Spleen (tissue), 13 donors: ENCODE measurements at places on chromosomes 3 and 15. TPM values are rescaled to one million over a fixed set of nuclear protein-coding genes. Genes with fewer than 3 reads are reported as not detected.

- peaks cover 28% of the 10 kb centered on the region for H3K4me1 ChIP-seq
- DNase-seq, result no peak
- peak overlapping the region; percentile 89 for H3K27ac ChIP-seq
- H3K4me3 ChIP-seq, result no peak overlapping the region
Measured at GRCh38 chr15:72227720-72228119, 3.3 kb downstream of the PKM start.

DNA sequence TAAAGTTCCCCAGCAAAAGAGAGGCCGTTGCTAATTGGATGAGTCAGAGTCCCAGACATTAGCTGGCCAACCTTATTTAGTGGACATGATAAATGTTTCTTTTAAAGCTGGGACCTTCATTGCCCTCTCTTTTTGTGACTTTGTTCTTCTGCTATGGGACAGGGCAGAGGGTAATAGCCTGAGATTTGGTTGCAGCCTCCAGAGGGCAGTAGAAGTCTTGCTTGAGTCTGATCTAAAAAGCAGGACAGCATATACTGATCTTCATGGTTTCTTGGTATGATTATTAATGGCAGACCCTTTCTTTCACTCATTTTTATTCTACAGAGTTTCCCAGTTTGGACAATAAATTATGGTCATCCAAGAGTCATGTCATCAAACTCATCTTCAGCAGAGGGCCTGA is 25.1 kb upstream of the ZKSCAN7 start:
- no peak overlapping the region for H3K4me3 ChIP-seq
- no peak for DNase-seq
- no peaks in the 10 kb centered on the region for H3K4me1 ChIP-seq
- H3K27me3 ChIP-seq, result peaks cover 4% of the 10 kb centered on the region
- no peaks in the 10 kb centered on the region for H3K36me3 ChIP-seq

- H3K4me3 ChIP-seq, result no peak overlapping the region
- no peaks in the 10 kb centered on the region for H3K27me3 ChIP-seq
- no peak for DNase-seq
Measured at GRCh38 chr3:29747991-29748390, 467.1 kb downstream of the RBMS3 start.

GRCh38 chr3:88509582-88509981 is 359.8 kb downstream of the C3orf38 start:
- no peaks in the 10 kb centered on the region for H3K4me1 ChIP-seq
- H3K27ac ChIP-seq, result no peak overlapping the region
- no peaks in the 10 kb centered on the region for H3K36me3 ChIP-seq

GRCh38 chr3:156803952-156804741 is 22.0 kb upstream of the LEKR1 start:
- no peaks in the 10 kb centered on the region for H3K4me1 ChIP-seq
- no peaks in the 10 kb centered on the region for H3K27me3 ChIP-seq
- no peak for DNase-seq
- no peak overlapping the region for H3K27ac ChIP-seq
- H3K4me3 ChIP-seq, result no peak overlapping the region

DNA sequence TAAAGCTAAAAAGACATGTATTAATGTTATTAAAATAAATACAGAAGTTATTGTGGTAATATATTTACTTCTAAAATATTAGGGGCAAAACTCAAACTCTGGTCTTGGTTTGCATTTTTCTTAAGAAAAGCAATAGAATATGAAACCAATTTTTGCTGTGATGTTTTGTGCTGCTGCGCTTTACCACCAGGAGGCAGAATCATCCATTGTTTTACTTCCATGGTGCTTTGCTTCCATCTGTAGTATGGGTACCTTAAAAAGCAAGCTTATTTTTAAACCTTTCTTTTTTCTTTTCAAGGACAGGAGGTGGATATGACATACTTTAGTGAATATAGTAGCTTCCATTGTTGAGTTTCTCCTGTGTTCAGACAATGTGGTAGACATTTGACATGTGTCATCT is 46.6 kb upstream of the MRPL3 start:
- H3K4me3 ChIP-seq, result no peak overlapping the region
- H3K27ac ChIP-seq, result no peak overlapping the region
- DNase-seq, result no peak

DNA sequence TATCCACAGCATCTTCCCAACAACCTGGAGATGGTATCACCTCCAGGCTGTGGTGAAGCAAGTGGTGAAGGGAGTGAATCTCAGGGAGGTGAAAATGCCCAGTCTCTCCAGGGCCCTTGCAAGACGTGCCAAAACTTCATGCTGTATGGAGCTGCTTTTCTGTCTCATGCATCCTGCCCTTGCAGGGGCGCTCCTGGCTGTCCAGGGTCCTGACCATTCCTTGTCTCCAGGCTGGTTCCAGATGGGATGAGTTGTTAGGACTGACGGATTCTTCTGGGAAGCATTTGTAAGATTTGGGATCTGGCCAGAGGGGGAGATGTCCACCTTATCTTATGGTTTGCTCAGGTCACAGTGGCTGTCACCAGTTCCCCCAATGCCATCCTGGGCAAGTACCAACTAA is 15.8 kb downstream of the TGM4 start:
- no peaks in the 10 kb centered on the region for H3K4me1 ChIP-seq
- H3K27me3 ChIP-seq, result no peaks in the 10 kb centered on the region
- no peak for DNase-seq
- H3K36me3 ChIP-seq, result no peaks in the 10 kb centered on the region
- no peak overlapping the region for H3K27ac ChIP-seq

DNA sequence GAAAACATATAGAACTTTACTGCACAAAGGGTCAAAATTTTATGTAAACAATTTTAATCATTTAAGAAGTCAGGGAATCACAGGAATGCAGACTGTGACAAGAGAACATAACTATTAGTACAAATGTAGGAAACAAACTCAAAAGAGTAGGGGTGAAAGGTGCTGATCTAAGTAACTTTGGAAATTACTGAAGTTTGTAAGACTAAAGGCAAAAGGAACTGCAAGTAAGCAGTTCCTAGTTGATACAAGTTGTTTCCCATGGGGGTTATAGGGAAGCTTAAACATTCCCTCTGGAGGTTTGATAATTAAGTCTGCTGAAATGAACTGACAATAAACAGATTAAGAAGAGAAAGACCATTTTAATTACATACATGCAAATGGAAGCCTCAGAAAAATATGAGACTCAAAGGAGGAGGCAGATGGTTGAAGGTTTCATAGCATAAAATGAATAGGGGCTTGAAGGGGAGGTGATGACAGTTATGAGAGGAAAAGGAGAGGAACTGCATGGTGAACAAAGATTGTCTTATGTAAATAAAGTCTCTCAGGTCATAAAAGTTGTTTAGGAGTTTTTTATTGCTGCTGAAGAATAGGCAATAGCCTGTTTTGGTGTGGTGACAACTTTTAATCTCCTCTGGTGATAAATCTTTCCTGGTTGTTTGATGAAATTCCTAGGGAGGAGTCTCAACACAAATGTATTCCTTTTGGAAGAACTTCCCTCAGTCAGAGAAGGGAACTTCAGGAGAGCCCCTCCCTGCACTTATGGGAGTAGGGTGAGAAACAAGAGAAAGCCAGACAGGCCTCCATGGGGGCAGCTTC is 17.1 kb downstream of the SETMAR start:
- H3K27me3 ChIP-seq, result no peaks in the 10 kb centered on the region
- DNase-seq, result no peak
- H3K4me3 ChIP-seq, result no peak overlapping the region

- no peaks in the 10 kb centered on the region for H3K4me1 ChIP-seq
- H3K27ac ChIP-seq, result no peak overlapping the region
- DNase-seq, result no peak
Measured at GRCh38 chr15:53233801-53234200, 443.7 kb upstream of the ONECUT1 start.

- H3K36me3 ChIP-seq, result no peaks in the 10 kb centered on the region
- no peak overlapping the region for H3K4me3 ChIP-seq
- no peak for DNase-seq
- no peak overlapping the region for H3K27ac ChIP-seq
- no peaks in the 10 kb centered on the region for H3K27me3 ChIP-seq
- H3K4me1 ChIP-seq, result no peaks in the 10 kb centered on the region
Measured at GRCh38 chr3:139456386-139456785, 19.9 kb downstream of the RBP2 start.

DNA sequence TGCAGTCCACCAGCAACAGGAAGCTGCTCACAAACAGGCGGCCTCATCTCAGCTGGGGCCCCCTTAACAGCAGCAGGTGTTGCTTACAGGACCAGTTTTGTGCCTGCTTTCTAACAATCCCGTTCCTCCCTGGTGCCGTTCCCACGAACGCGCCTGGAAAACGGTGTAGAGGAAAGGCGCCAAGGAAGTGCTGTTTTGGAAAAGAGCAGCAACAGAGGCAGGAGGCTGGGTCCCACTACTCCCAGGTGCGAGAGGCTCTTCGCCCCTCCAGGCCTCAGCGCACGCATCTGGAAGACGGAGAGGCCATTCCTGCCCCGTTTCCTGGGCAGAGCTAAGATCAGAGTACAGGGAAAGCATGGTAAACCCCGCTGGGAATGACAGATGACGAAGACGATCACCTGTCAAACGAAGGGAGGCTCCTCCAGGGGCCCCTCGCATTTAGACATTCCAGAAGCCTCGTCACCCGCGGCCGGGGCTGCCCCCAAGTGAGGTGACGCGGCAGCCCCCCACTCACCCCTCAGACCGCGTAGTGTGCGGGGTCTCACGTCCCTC is 603 bp downstream of the SCAPER start:
- DNase-seq, result no peak
- no peaks in the 10 kb centered on the region for H3K36me3 ChIP-seq
- no peaks in the 10 kb centered on the region for H3K27me3 ChIP-seq
- H3K4me3 ChIP-seq, result peak overlapping the region; percentile 81
- peaks cover 45% of the 10 kb centered on the region for H3K4me1 ChIP-seq

DNA sequence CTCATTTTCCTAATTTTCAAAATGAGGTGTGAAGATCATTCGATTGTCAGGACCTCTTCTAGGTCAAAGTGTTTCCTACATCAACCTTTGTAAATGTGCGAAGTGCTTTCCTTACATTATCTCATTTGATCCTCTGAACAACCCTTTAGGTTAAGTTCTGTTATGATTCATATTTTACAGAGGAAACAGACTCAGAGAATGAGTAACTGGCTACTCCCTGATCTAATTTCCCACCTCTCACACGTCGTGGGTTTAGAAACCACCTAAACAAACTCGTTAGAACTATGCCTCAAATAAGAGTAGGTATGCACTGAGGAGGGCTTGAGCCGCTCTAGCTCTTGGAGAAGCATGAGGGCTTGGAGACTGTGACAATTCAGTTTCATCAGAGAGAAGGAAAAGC is 148.6 kb downstream of the CD47 start:
- H3K27me3 ChIP-seq, result no peaks in the 10 kb centered on the region
- H3K36me3 ChIP-seq, result no peaks in the 10 kb centered on the region
- no peaks in the 10 kb centered on the region for H3K4me1 ChIP-seq
- DNase-seq, result no peak

DNA sequence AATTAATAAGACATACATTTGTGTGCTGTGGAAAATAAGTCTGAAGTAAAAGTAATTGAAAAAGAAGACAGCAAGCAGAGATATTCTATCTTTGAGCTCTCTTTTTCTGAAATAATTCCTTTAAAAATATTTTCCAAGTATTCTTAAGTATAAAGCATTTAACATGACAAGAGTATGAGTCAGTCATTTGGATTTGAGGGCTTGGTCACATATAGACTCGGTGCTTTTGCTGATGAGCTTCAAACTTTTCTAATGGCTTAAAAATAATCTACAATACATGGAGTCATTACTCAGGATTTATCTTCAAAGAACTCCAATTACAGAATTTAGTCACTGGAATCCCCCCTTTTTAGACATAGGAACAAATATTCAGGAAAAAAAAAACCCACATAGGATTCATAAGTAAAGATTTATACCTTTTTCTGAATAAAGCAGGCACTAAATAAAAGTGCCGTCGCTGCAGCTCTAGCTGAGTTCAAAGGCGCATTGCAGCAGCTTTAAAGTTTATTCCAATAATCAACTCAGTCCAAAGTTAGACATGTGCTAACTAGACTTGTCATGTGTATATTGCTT is 147.5 kb downstream of the CTNNB1 start:
- no peak overlapping the region for H3K27ac ChIP-seq
- H3K4me3 ChIP-seq, result no peak overlapping the region
- H3K36me3 ChIP-seq, result no peaks in the 10 kb centered on the region

DNA sequence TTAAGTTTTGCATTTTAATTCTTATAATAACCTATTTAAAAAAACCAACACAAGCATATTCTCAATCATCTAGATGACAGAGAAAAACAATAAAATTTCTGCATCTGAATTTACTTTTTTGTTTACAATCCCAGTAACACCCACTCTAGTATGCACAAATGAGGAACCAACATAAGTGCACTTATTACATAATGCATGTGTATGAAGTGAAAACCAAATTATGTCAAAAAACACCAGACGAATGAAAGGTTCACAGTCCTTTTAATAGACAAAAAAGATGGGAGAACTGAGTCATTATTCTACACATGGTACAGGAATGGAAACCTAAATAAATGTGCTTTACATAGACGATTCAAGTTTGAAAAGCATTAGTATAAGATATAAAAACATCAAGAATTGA is 91.7 kb downstream of the NR1I2 start:
- no peak overlapping the region for H3K4me3 ChIP-seq
- H3K36me3 ChIP-seq, result peaks cover 23% of the 10 kb centered on the region

DNA sequence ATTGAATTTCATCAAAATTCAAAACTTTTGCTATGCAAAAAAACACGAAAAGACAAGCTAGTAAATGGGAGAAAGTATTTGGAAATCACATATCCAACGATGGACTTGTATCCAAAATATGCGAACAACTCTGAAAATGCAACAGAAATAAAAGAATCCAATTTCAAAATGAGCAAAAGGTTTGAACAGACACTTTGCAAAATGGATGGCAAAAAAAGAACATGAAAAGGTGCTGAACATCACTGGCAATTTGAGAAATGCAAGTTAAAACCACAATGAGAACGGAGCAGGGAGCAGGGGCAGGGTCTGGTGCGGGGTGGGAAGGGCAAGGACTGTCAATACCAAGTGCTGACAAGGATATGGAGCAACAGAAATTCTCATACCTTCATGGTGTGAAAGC is 23.1 kb upstream of the FOXP1 start:
- no peak overlapping the region for H3K27ac ChIP-seq
- H3K36me3 ChIP-seq, result no peaks in the 10 kb centered on the region
- H3K4me1 ChIP-seq, result no peaks in the 10 kb centered on the region
- H3K27me3 ChIP-seq, result no peaks in the 10 kb centered on the region
- H3K4me3 ChIP-seq, result no peak overlapping the region

- peak; percentile 19 for DNase-seq
- no peaks in the 10 kb centered on the region for H3K27me3 ChIP-seq
- H3K27ac ChIP-seq, result no peak overlapping the region
Measured at GRCh38 chr3:126849768-126850167, 133.1 kb upstream of the PLXNA1 start.

CYP11A1 gene
- polyA plus RNA-seq, result 1.7 TPM

FOXP1 gene
- 15.4 TPM for polyA plus RNA-seq

LPP gene
- 2.4 TPM for polyA plus RNA-seq

LINGO1 gene
- 1.2 TPM for polyA plus RNA-seq

PRRT3 gene
- polyA plus RNA-seq, result 0.99 TPM

COL6A6 gene
- polyA plus RNA-seq, result not detected

RPS27L gene
- 117 TPM for polyA plus RNA-seq

EXOG gene
- 3.9 TPM for polyA plus RNA-seq

AHSG gene
- not detected for polyA plus RNA-seq

COL7A1 gene
- polyA plus RNA-seq, result 144 TPM

ITGA11 gene
- polyA plus RNA-seq, result 0.27 TPM

DNASE1L3 gene
- 52.1 TPM for polyA plus RNA-seq

ZNF654 gene
- 3.8 TPM for polyA plus RNA-seq
